ENCODE measurements at places on chromosomes 4 and X.

- DNase-seq, result no peak
These were observed 309.4 kb downstream of the ANTXR2 start for GRCh38 chr4:79763486-79764075.

DNA sequence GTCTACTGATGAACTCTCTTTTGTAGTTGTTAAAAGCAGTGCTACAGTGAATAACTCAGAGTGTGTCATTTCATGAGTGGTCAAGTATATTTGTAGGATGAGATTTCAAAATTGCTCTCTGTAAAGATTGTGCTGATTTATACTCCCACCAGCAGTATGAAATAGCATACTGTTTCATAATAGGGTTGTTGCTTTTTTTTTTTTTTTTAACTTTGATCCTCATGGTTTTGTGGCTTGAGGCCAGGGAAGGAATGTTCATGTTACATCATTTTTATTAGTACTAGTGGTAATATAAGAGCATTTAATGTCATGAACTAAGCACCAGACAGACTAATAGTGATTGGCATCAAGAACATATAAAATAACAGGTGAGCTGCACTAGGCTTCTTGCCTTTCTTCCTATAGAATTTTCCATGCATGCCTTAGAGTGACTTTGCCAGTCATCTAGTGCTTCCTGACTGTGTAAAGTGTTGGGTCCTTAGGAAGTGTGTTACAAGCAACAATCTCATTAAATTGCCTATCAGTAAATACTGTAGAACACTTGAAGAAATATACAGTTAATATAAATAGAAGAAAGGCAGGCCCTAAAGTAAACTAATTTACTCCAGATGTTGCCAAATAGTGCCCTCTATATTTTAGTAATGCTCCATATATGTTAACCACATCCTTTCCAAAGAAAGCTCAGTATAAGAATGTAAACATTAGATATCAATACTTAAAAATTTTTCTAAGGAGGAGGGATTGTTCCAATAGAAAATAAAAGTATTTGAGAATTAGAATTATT is 38.6 kb upstream of the MSMO1 start:
- DNase-seq, result no peak

GRCh38 chrX:37986893-37987292 is 19.5 kb upstream of the SYTL5 start:
- no peak for DNase-seq

DNA sequence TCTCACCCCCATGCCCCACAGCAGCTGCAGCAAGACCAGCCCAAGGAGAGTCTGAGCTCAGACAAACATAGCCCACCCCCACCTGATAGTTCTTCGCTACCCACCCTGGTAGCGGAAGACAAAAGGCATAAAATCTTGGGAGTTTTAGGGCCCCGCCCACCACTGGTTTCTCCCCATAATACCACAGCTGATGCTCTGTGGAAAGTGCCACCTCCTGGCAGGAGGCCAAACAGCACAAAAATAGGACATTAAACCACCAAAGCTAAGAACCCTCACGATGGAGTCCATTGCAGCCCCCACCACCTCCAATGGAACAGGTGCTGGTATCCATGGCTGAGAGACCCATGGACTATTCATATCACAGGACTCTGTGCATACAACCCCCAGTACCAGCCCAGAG is 226.7 kb downstream of the SNCA start:
- DNase-seq, result no peak

DNA sequence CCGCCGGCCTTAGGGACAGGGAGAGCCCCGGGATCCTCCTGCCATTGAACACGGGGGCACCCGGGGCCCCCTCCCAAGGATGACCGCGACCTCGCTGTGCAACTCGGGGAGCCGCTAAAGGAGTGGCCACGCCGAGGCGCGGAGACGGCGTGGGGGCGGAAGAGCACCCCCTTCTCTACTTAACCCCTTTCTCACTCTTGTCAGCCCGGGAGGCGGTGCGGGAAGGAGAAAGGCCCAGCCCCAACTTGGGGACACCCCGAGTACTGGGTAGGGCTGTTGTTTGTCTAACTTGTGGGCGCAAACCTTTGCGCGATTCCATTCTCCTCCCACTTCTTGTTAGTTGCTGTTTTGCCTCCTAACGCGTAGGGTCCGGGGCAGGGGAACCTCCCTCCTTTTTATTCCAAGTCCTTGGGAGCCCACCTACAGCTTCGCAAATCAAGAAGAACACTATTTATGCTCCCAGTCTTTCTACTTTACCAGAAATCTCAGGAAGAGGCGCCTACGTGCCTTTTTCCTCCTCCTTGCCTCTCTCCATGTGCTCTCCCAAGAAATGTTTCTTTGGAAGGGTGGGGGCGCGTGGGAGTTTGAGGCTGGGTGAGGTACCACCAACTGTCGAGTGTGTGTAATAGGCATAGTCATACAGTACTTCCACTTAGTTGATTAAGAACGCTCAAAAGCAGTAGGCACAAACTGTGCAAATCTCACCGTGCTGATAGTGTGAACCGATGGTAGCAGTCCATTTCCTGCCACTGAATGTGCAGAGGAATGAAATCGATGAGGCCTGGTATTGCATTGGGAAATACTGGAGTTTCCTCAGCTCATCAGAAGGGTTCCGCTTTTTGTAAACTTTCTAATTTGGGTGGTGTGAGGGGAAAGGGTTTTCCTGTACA is 813 bp downstream of the DIAPH2 start:
- no peak for DNase-seq
